Sigmoid colon (tissue), 7 donors: ENCODE measurements at places on chromosomes 6 and 20. TPM values are rescaled to one million over a fixed set of nuclear protein-coding genes. Genes with fewer than 3 reads are reported as not detected.

MEI4 gene
- total RNA-seq = not detected

CRISP3 gene
- not detected for total RNA-seq

INSM1 gene
- 0.55 TPM for total RNA-seq

HELZ2 gene
- total RNA-seq = 17.2 TPM

PRDM1 gene
- 1.4 TPM for total RNA-seq

GRCh38 chr6:53294095-53294494 lies 54.7 kb downstream of the ELOVL5 start:
- no peak for DNase-seq
- no peaks in the 10 kb centered on the region for H3K4me1 ChIP-seq
- H3K4me3 ChIP-seq = no peak overlapping the region
- H3K27me3 ChIP-seq = no peaks in the 10 kb centered on the region

DNA sequence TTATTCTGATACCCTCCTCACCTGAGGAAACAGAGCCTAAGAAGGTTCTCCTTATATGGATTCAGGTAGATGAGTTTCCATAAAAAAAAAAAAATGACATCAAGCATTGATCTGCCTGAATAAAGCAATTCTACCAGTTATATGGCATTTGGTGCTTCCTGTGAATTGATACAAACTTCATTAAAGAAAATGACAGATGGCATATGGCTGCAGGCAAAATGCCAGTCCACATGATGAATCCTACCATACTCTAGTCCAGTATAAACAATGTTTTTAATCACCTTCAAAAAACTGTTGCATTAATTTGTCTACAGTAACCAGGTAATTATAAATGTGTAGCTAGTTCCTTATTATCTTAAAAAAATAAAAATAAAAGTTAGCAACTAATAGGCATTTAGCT lies 559.2 kb upstream of the FLRT3 start:
- no peaks in the 10 kb centered on the region for H3K27me3 ChIP-seq
- DNase-seq = no peak
- no peaks in the 10 kb centered on the region for H3K36me3 ChIP-seq
- H3K4me3 ChIP-seq = no peak overlapping the region

DNA sequence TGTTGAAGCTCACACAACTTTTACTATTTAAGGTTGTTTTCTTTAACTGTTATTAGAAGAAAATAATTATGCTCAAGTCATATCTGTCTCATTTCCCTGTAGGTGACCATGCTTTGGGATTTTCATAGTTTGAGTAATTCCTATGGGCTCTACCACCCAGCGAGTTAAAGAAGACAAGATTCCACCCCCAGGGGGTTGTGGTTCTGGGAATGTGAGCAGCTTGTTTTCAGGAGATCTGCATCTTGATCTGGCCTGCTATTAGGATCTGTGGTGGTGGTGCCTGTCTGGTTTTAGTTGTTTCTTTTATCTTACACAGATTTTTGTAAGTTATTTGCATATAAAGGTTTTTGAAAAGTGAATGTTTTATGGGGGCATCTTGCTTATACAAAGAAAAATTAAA lies 20.2 kb upstream of the REV3L start:
- no peaks in the 10 kb centered on the region for H3K27me3 ChIP-seq
- H3K4me1 ChIP-seq = no peaks in the 10 kb centered on the region
- DNase-seq = no peak
- H3K36me3 ChIP-seq = no peaks in the 10 kb centered on the region

GRCh38 chr6:13371421-13372072 lies 43.2 kb upstream of the TBC1D7 start:
- H3K27ac ChIP-seq = no peak overlapping the region
- no peaks in the 10 kb centered on the region for H3K36me3 ChIP-seq
- no peaks in the 10 kb centered on the region for H3K4me1 ChIP-seq
- H3K4me3 ChIP-seq = no peak overlapping the region

DNA sequence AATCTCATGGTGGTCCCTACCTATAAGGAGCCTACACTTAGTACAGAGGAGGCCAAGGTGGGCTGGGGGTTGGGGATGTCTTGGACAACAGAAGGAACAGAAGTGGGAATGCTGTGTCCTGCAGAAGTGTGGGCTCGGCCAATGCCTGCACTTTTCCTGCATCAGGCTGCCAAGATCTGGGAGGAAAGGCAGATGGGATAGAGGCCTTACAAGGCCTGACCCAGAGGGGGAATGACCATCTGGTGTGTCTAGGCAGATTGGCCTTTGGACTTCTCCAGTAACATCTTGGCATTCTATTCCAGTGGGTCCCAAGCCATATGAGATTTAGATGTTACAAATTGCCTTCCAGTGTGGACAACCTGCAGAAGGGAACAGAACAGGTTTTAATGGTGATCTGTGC lies 124.7 kb upstream of the GPR6 start:
- H3K27ac ChIP-seq = no peak overlapping the region
- H3K27me3 ChIP-seq = no peaks in the 10 kb centered on the region
- no peaks in the 10 kb centered on the region for H3K4me1 ChIP-seq
- DNase-seq = no peak
- no peaks in the 10 kb centered on the region for H3K36me3 ChIP-seq
- no peak overlapping the region for H3K4me3 ChIP-seq

DNA sequence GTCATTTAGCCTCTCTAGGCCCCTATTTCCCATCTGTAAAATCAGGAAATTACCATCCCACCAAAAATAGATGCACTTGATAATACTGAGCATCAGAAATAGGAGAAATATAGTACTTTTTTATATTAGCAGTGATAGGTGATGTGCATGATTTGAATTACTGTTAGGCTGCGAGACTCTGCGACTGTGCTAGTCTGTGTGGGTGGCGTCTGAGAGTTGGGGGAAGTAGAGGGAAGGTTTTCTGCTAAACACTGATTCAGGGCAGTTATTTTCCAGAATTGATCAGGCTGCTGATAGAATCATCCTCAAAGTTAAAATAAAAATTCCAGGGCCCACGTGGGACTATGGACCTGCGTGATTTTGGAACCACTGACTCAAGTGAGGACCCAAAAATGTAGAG lies 60.4 kb upstream of the ARMH2 start:
- no peak overlapping the region for H3K4me3 ChIP-seq
- H3K4me1 ChIP-seq = peaks cover 11% of the 10 kb centered on the region
- H3K27me3 ChIP-seq = no peaks in the 10 kb centered on the region
- H3K27ac ChIP-seq = no peak overlapping the region
- DNase-seq = no peak
- H3K36me3 ChIP-seq = no peaks in the 10 kb centered on the region

- DNase-seq = no peak
- no peaks in the 10 kb centered on the region for H3K36me3 ChIP-seq
- H3K4me1 ChIP-seq = no peaks in the 10 kb centered on the region
- H3K27me3 ChIP-seq = no peaks in the 10 kb centered on the region
- H3K27ac ChIP-seq = no peak overlapping the region
Observed at GRCh38 chr6:25034431-25034921, 98.7 kb upstream of the RIPOR2 start.

DNA sequence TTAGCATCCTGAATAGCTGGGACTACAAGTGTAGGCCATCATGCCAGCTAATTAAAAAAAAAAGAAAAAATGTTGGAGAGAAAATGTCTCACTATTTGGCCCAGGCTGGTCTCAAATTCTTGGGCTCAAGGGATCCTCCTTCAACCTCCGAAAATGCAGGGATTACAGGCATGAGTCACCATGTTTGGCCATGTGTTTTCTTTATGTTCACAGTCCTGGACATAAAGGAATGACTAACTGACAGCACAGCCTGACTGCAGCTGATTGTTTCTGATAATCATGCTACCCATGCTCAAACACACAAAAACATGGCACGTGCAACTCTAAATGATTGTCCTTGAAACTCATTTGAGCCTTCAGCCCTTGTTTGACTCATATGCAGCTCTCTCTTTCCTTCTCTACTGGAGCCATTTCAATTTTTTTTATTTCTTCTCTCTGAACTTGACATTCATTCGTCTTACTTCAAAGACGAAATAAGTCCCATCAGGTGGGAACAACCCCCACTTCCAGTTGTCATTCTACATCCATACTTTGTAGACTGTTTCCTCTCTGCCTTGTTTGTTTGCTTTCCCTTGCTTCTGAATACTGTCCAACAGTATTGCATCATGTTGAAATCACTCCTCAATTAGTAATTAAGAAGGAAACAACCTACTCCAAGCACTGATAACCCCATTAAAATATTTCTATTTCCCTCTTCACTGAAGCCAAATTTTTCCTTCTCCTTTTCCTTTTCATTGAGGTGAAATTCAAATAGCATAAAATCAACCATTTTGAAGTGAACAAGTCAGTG lies 413.0 kb downstream of the BMP2 start:
- H3K4me3 ChIP-seq = no peak overlapping the region
- no peaks in the 10 kb centered on the region for H3K27me3 ChIP-seq
- H3K27ac ChIP-seq = no peak overlapping the region
- no peaks in the 10 kb centered on the region for H3K36me3 ChIP-seq
- DNase-seq = no peak
